ENCODE measurements at places on chromosomes 5 and 9. TPM values are rescaled to one million over a fixed set of nuclear protein-coding genes. Genes with fewer than 3 reads are reported as not detected.

IRGM gene
- not detected for total RNA-seq

QRFP gene
- total RNA-seq = not detected

SNCB gene
- total RNA-seq = not detected

BASP1 gene
- 0.34 TPM for total RNA-seq

PCBD2 gene
- total RNA-seq = 10.9 TPM

DMRT3 gene
- not detected for total RNA-seq

LCN10 gene
- total RNA-seq = not detected

HK3 gene
- 0.30 TPM for total RNA-seq

SPATA31D4 gene
- total RNA-seq = not detected

FGF1 gene
- total RNA-seq = not detected

ATOSB gene
- 10.2 TPM for total RNA-seq

BAAT gene
- total RNA-seq = 0.25 TPM

TOR1A gene
- total RNA-seq = 24.4 TPM

PCDHA12 gene
- total RNA-seq = not detected

SPARC gene
- total RNA-seq = 3.0 TPM

ECSCR gene
- total RNA-seq = not detected

FAM81B gene
- total RNA-seq = not detected

NUP155 gene
- total RNA-seq = 80.9 TPM

PRPF4 gene
- 53.9 TPM for total RNA-seq

RNF208 gene
- 26.1 TPM for total RNA-seq

RANBP17 gene
- 18.2 TPM for total RNA-seq

ANXA2R gene
- 0.37 TPM for total RNA-seq

HAVCR1 gene
- total RNA-seq = not detected

GPR151 gene
- not detected for total RNA-seq

SURF1 gene
- 71.7 TPM for total RNA-seq

HINT1 gene
- total RNA-seq = 222 TPM

RPS14 gene
- total RNA-seq = 2,557 TPM

MYOZ3 gene
- 0.10 TPM for total RNA-seq

EQTN gene
- not detected for total RNA-seq

SLC30A5 gene
- total RNA-seq = 50.0 TPM

SWI5 gene
- 22.4 TPM for total RNA-seq

DOCK8 gene
- total RNA-seq = 0.37 TPM

ALAD gene
- 14.0 TPM for total RNA-seq

PCDHAC2 gene
- total RNA-seq = 3.2 TPM

DDX4 gene
- total RNA-seq = not detected

SLC2A6 gene
- 10.7 TPM for total RNA-seq

LRRC26 gene
- 2.4 TPM for total RNA-seq

LRRC19 gene
- total RNA-seq = not detected

AHRR gene
- total RNA-seq = 12.7 TPM

SLC45A2 gene
- not detected for total RNA-seq

C9orf43 gene
- 0.71 TPM for total RNA-seq

SNAPC4 gene
- 20.4 TPM for total RNA-seq

ENTR1 gene
- total RNA-seq = 119 TPM

GFPT2 gene
- total RNA-seq = 16.1 TPM

HRH2 gene
- total RNA-seq = 0.12 TPM

Data from HCT116 (cell line).